Vein endothelial cell (primary cell): ENCODE measurements at places on chromosomes 6 and 20. TPM values are rescaled to one million over a fixed set of nuclear protein-coding genes. Genes with fewer than 3 reads are reported as not detected.

SMOC2 gene
- total RNA-seq: not detected in 2 replicates

MUC21 gene
- not detected in 2 replicates for total RNA-seq

IYD gene
- total RNA-seq: not detected in 2 replicates

SIM1 gene
- 0.19 and 0.33 TPM in 2 replicates for total RNA-seq

CD109 gene
- total RNA-seq: 36.3 and 77.2 TPM in 2 replicates

GUCA1A gene
- total RNA-seq: not detected in 2 replicates

ITPA gene
- 24.2 and 33.8 TPM in 2 replicates for total RNA-seq

GFOD1 gene
- total RNA-seq: 19.9 and 42.9 TPM in 2 replicates

DAAM2 gene
- 0.10 and 0.33 TPM in 2 replicates for total RNA-seq

CRYBG1 gene
- total RNA-seq: 34.6 and 40.6 TPM in 2 replicates

CRIP3 gene
- not detected in 2 replicates for total RNA-seq

KCNK16 gene
- total RNA-seq: not detected in 2 replicates

BHLHE23 gene
- total RNA-seq: not detected in 2 replicates

NMBR gene
- under 0.01 TPM in 1 of 2 replicates, not detected in the other for total RNA-seq

PRDM13 gene
- total RNA-seq: not detected in 2 replicates

HS3ST5 gene
- total RNA-seq: under 0.01 TPM in 1 of 2 replicates, not detected in the other

FAM217A gene
- not detected in 2 replicates for total RNA-seq

KHDRBS2 gene
- not detected in 2 replicates for total RNA-seq

ARMH2 gene
- total RNA-seq: not detected in 2 replicates

DPPA5 gene
- not detected in 2 replicates for total RNA-seq

TNFAIP3 gene
- 4.1 and 6.5 TPM in 2 replicates for total RNA-seq

GNL1 gene
- 41.5 and 48.0 TPM in 2 replicates for total RNA-seq

OLIG3 gene
- total RNA-seq: not detected in 2 replicates

ACAT2 gene
- total RNA-seq: 10.8 and 38.3 TPM in 2 replicates

LRRC1 gene
- 27.2 and 27.4 TPM in 2 replicates for total RNA-seq

SMPD2 gene
- 10.1 and 12.5 TPM in 2 replicates for total RNA-seq

RBPJL gene
- total RNA-seq: not detected in 2 replicates

CCN5 gene
- under 0.01 TPM in 1 of 2 replicates, not detected in the other for total RNA-seq

SYNGAP1 gene
- total RNA-seq: 3.6 and 5.3 TPM in 2 replicates

MLN gene
- not detected in 2 replicates for total RNA-seq

CRISP3 gene
- total RNA-seq: not detected in 2 replicates

FKBP1C gene
- total RNA-seq: 0.38 and 2.9 TPM in 2 replicates

TMEM242 gene
- 5.6 and 7.1 TPM in 2 replicates for total RNA-seq

CCN6 gene
- not detected in 2 replicates for total RNA-seq

GPLD1 gene
- 0.19 and 0.33 TPM in 2 replicates for total RNA-seq

GPR63 gene
- total RNA-seq: 0.19 TPM in 1 of 2 replicates, not detected in the other

MTFR2 gene
- 2.0 and 4.8 TPM in 2 replicates for total RNA-seq

PFDN6 gene
- 27.4 and 34.7 TPM in 2 replicates for total RNA-seq

NR2E1 gene
- total RNA-seq: not detected in 2 replicates

CST4 gene
- not detected in 2 replicates for total RNA-seq

DDX27 gene
- 24.2 and 25.9 TPM in 2 replicates for total RNA-seq

ABCC10 gene
- total RNA-seq: 21.1 and 23.8 TPM in 2 replicates

PTK6 gene
- total RNA-seq: not detected in 2 replicates

KIF6 gene
- total RNA-seq: not detected in 2 replicates

PLCB4 gene
- total RNA-seq: 4.9 and 5.0 TPM in 2 replicates

DDX43 gene
- 2.0 and 2.9 TPM in 2 replicates for total RNA-seq

FAM162B gene
- 0.33 TPM in 1 of 2 replicates, not detected in the other for total RNA-seq

BPIFB1 gene
- total RNA-seq: not detected in 2 replicates

ASIP gene
- not detected in 2 replicates for total RNA-seq

ZFAND3 gene
- 17.4 and 19.3 TPM in 2 replicates for total RNA-seq

KIF25 gene
- total RNA-seq: not detected in 2 replicates

PCMTD2 gene
- total RNA-seq: 37.2 and 39.2 TPM in 2 replicates

WFDC5 gene
- not detected in 2 replicates for total RNA-seq

RBBP9 gene
- 16.3 and 23.4 TPM in 2 replicates for total RNA-seq

SLC22A16 gene
- not detected in 2 replicates for total RNA-seq

ELOVL4 gene
- total RNA-seq: 0.98 and 1.4 TPM in 2 replicates

IL17A gene
- total RNA-seq: not detected in 2 replicates

C20orf144 gene
- total RNA-seq: under 0.01 and 0.10 TPM in 2 replicates

BMP6 gene
- 163 and 246 TPM in 2 replicates for total RNA-seq

ENPP5 gene
- total RNA-seq: not detected in 2 replicates
